NCI-H345 (cell line): ENCODE measurements at places on chromosomes 7 and 10.

GRCh38 chr7:126286317-126286716 lies 966.4 kb downstream of the GRM8 start:
- DNase-seq: no peak

DNA sequence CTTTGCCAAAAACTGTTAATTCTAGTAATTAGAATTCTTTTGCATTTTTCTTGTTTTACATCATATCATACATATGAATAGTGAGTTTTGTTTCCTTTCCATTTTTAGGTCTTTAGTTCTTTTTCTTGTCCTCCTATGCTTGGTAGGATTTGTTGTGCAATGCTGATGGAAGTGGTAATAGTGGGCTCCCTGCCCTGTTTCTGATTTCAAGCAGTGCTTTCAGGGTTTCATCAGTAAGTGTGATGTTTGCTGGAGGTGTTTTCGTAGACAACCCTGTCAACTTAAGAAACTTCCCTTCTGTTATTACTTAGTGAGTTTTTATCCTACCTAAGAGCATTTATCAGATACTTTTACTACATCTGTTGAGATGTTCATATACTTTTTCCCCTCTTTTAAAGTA lies 50.5 kb downstream of the CSGALNACT2 start:
- DNase-seq: no peak

DNA sequence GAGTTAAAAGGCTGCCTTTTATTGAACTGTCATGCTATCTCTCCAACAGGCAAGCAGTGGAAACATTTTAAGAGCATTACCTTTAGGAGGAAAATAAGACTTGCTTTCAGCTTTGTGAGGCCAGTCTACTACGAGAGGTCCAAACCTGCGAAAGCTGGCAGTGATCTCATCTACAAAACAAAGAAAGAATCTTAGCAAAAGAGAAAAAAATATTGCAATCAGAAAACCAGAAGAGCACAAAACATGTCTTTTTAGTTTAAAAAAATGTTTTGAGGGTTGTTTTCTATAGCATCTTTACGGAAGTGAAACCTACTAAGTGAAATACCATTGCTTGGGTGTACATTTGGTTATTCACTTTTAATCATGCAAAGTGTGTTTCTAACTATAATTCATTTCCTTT lies 147.9 kb downstream of the CPEB3 start:
- DNase-seq: no peak

DNA sequence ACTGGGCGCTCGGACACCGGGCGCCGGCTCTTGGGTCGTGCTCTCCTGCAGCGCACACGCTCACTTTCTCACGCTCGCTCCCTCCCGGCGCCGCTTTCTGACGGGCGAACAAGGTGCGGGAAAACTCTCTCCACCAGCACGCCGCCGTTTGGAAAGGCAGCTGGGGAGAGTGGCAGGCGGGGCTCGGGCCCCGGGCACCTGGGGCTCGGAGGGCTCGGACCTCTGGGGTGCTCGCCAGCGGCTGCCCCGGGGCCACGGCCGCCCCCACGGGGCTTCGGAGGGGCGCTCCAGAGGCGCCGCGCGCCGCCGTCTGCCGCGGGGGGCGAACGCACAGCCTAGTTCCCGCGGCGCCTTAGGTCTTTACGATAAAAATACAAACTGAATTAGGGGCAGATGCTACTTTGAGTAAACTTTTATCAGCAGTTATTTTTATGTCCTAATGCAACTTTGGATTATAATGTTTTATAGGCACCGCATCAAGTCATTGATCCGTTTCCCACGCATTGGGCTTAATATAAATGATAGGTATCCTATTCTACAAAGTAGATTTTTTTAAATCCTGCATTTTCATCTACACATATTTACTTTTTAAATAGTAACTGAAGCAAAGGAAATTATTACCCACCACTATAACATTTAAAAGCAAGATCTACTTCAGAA lies 535 bp upstream of the EPC1 start:
- no peak for DNase-seq

- DNase-seq: no peak
These were observed 147.9 kb downstream of the IMMP2L start for GRCh38 chr7:111414374-111414773.

DNA sequence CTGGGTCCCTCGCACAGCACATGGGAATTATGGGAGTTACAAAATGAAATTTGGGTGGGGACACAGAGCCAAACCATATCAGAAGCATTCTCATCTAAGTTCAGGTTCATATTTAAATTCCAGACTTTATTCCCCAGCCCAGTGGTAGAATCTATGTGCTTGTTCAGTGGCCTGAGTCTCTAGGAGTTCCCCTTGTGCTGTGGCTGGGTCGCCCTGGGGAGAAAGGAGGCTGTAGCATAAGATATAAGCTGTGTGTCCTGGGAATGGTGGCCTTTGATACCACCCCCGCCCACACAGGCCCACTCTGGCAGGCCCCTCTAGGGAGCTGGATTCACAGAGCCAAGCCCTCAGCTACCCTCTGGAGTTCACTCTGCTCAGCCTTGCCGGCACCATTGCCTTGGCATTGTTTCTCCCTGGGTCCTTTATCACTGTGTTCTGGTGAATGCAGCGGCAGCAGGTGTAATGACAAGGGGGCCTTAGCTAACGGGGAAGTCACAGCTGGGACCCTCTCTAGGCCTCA lies 64.2 kb downstream of the MINDY4 start:
- DNase-seq: no peak

DNA sequence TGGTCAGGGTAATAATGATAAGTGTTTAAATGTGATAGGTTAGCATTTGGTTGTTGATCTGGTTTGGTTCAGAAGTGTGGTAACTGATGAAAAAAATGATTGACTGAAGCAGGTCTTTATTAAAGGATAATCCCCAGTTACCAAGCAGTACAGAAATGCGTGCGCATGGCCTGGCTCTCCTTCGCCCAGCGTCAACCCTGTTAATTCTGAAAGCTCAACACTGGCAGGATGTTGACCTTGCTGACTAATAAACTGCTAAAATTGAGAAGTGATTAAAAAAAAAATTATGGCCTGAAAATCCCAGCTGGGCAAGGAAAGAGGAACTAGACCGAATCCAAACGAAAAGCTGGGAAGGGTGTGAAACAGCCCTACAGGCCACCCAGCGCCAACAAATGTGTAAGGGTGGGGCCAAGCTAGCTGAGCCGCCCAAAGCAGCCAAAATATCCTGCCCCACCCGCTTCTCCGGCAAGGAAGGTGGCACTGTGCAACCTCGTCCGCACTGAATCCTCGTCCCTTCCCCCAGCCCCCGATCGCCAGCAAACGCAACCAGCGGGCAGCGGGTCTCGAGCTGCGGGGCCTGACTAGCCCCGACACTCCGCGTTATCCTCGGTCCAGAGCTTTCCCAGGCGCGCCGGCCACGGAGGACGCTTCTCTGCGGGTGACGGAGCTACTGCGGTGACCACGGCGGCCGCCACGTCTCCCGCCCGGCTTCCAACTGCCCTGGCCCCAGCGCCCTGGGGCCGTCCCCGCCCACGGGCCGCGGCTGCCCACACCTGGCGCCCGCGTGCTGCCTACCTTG lies 561 bp downstream of the SHTN1 start:
- DNase-seq: peak; percentile 35

DNA sequence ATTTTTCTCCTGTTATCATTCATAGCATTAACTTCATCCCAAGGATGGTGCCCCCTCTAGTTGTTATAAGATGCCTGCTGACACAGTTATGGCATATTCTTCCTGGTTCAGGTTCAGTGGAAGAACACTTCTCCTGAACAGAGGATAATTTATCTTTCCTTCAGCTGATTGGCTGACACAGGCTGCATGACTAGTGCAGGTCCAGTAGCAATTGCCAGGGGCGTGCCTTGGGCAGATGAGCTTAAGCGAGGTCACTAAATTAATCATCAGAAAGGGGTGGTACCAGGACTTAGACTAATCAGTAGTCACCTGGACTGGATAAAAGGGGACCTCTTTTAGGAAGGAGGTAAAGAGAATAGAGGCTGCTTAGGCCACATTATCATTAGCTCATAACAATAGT lies 42.3 kb downstream of the BZW2 start:
- no peak for DNase-seq

DNA sequence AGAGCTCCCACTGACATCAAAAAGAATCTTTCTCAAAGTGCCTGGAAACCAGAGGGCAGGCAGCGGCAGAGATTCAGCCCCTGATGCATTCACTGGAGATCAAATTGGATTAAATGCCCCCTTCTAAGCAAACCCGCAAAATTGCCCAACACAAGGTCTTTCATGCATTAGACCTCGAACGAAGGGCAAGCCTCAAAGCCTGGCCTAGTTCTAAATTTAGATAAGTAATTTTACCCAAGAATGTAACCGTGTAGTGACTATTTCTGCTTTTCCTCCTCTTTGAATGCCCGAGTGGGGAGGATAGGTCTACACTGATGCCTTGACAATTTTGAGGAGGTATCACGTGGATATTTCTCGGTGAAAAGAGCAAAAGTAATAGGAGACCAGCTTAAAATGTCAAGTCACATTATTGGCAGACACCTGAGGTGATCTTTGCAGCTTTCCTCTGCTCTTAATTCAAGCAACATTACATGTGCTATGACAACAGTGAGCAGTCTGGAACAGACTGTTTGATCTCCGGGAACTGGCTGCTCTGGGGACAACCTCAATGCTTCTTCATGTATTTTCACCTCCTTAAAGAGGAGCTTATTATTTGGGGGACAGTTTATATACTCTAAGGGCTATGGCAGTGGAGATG lies 1263.5 kb upstream of the AUTS2 start:
- no peak for DNase-seq

DNA sequence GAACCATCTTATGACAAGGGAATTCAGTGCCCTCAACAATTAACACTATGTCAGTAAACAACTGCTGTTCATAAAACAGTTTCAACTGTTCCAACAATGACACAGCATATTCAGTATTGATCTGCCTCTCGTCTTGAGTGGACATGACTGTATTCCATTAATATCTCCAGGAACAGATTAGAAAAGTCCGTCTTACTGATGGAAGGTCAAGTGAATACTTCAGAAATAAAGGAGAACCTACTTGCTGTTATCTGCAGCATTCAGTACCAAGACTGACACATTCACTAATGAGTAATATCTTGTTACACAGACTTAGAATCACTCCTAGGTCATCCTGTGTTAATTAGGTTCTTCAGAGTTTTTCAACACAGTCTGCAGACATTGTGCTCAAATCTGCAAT lies 12.1 kb downstream of the KBTBD2 start:
- no peak for DNase-seq

GRCh38 chr10:109894516-109894915 lies 28.8 kb downstream of the XPNPEP1 start:
- DNase-seq: no peak

DNA sequence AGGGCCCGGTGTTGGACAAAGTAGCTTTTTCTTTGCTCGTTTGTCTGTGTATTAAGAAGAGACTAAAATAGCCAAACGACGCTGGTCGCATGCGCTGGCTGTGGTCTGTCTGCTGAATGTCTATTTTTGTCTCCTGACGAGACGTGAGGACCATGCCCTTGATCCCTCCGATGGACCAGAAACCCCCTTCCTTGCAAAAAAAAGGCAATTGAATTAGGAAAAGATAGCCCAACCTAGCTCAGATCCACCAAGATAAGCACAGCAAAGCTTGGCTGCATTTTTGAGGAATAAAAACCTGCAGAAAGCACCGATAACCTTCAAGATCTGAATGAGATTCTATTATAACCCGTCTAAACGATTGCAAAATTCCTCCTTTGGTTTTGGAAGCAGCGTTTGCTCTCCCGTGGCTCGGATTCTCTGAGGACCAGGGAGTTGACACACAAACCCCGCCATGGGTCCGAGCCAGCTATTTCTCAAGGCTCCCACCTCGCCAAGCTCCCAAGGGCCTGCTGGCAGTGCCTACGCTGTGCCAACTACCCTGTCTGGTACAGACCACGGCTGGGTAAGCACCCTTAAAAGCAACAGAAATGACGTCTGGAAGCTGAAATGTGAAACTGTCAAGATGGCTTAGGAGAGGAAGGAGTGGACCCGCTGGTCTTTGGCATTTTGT lies 17.7 kb upstream of the TTYH3 start:
- DNase-seq: no peak

- DNase-seq: peak; percentile 34
These were observed 2.1 kb upstream of the ZMIZ1 start for GRCh38 chr10:79066411-79067240.
